Pancreas (tissue), 10 donors: ENCODE measurements at places on chromosomes 3 and 15. TPM values are rescaled to one million over a fixed set of nuclear protein-coding genes. Genes with fewer than 3 reads are reported as not detected.

Gene TMEM108
- polyA plus RNA-seq: 0.27 TPM

Gene MINDY2
- 2.8 TPM for polyA plus RNA-seq

Gene CSTA
- 3.0 TPM for polyA plus RNA-seq

Gene STAG1
- polyA plus RNA-seq: 8.3 TPM

Gene OXTR
- polyA plus RNA-seq: 0.19 TPM

Gene NAALADL2
- polyA plus RNA-seq: 0.76 TPM

Gene PLXND1
- 66.2 TPM for polyA plus RNA-seq

Gene BFSP2
- polyA plus RNA-seq: not detected

Gene TERC
- not detected for polyA plus RNA-seq

Gene TBC1D23
- 15.1 TPM for polyA plus RNA-seq

Gene DGKG
- 1.6 TPM for polyA plus RNA-seq

Gene MB21D2
- polyA plus RNA-seq: 0.53 TPM

Gene SNRPA1
- polyA plus RNA-seq: 37.2 TPM

Gene LYSMD2
- polyA plus RNA-seq: 10.0 TPM

Gene ONECUT1
- polyA plus RNA-seq: 8.0 TPM

Gene CCR9
- polyA plus RNA-seq: not detected

Gene HTR3C
- not detected for polyA plus RNA-seq

Gene GNAT1
- polyA plus RNA-seq: not detected

Gene SH3BP5
- polyA plus RNA-seq: 9.8 TPM

Gene ITGA11
- polyA plus RNA-seq: 0.19 TPM

Gene BUB1B
- 0.09 TPM for polyA plus RNA-seq

Gene CHRNA5
- polyA plus RNA-seq: 0.80 TPM

Gene VPS33B
- polyA plus RNA-seq: 11.6 TPM

Gene PRR20G
- not detected for polyA plus RNA-seq

Gene CNTN4
- 7.0 TPM for polyA plus RNA-seq

Gene FBXO40
- polyA plus RNA-seq: not detected

Gene CMTM8
- 23.7 TPM for polyA plus RNA-seq

Gene FEZF2
- polyA plus RNA-seq: not detected

Gene C3orf20
- polyA plus RNA-seq: not detected

Gene MKRN2OS
- polyA plus RNA-seq: 3.2 TPM

Gene LRTM1
- not detected for polyA plus RNA-seq

Gene KIF15
- polyA plus RNA-seq: 0.19 TPM

Gene PHC3
- 7.0 TPM for polyA plus RNA-seq

Gene HGD
- polyA plus RNA-seq: 13.5 TPM

Gene MLF1
- polyA plus RNA-seq: 2.7 TPM

Gene ISLR
- polyA plus RNA-seq: 3.6 TPM

Gene ITIH1
- 1.1 TPM for polyA plus RNA-seq

Gene UNC13C
- under 0.01 TPM for polyA plus RNA-seq

Gene ACKR2
- 0.80 TPM for polyA plus RNA-seq

Gene LYSMD4
- polyA plus RNA-seq: 12.3 TPM

Gene DNAJB8
- polyA plus RNA-seq: not detected
